ENCODE measurements at places on chromosomes 4 and X.

DNA sequence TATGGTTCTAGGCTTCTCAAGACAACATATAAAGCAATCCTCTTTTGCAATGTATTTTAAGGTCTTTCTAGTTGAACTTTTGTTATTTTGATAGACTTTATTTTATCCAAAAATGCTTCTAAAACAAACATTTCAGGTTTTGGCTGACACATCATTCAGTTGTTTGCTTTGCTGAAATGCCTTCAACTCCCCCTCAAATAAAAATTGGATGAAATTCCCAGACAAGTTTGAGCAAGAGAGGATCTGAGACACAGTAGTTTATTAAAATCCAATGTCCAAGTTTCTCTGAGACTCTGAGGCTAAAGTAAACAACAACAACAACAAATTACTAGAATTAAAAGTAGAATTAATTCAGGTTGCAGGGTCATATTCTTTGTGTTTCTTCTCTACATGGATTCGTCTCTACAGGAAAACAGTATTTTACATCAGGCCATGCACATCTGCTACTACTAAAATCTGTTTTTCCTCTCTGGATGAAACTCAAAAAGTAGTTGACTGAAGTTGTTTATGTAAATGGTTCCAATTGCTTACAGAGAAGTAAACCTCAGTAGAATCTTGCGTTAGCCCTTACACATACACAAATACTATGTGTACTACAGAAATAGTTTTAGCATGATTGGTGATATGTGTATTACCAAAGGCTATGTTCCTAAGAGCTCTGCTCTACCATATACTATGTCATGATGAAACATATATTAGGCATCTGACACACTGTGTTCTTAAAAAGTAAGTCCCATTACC is 64.9 kb downstream of the PRSS12 start:
- no peak for DNase-seq

- no peak for DNase-seq
These were observed 35.3 kb downstream of the DCTD start for GRCh38 chr4:182881914-182882313.

DNA sequence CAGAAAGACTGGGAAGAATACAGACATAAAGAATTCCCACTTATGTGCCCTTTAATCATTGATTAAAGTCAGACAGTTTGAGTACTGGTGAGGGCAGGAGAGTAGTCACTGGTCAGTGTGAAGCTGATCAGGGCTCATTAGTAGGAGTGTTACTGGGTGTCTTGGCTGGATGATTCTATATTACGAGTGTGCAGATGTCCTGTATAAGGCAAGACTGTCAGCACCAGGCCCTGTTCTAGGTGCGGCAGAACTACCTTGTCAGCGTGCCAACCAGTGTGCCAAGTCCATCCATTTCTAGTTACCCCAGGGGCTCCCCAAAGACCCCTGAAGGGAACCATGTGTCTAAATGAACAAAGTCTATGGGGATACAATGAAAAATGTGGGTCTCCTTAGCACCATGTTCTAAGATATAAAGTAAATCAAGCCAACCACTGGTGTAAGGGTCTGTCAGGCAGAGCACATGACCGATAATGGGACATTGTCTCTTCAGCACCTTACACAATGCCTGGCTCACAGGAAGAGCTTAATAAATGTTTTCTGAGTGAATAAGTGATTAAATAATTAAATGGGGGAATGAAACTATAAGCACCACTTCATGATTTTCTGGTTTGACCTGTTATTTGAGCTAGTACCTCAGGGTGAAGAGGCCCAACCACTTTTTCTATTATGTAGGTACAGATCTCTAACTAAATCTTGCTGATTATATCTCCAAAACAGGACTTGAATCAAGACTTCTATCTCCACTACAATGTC is 205.0 kb downstream of the CAMK2D start:
- DNase-seq = no peak

DNA sequence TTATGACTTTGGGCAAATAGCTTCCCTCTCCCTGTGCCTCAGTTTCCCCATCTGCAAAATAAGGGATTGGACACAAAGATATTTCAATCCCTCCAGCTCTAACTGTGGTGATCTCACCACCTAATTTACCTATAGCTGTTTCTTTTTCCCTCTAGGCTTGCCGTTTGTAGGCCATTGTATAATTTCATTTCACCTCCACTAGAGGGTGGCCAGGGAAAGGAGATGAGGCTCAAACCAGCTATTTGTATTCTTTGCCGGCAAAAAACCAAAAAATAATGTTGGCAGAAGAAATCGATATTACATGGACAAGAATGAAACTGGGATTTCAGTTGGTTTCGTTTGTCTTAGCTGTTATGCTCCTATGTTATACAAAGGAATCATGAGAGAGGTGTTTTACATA is 36.1 kb upstream of the DOCK11 start:
- no peak for DNase-seq

GRCh38 chr4:147863111-147863747 is 131.3 kb downstream of the ARHGAP10 start:
- no peak for DNase-seq

DNA sequence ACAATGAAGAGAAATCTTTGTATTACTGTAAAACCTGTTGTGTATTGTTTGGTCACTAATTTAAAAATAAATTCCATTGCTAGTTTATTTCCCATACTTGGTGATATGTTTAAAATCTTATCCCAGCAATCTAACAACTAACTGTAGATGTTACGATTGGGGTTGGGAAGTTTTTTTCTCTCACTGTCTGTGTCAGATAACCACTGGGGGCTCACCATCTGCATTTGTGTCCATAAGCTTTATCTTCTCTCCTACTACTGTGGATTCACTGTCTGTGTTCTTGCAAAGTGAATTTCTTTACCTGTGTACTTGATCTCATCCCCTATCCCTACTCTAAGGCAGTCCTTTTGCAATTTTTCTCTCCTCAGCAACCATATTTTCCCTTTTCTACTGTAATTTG is 81.3 kb downstream of the STIM2 start:
- no peak for DNase-seq

DNA sequence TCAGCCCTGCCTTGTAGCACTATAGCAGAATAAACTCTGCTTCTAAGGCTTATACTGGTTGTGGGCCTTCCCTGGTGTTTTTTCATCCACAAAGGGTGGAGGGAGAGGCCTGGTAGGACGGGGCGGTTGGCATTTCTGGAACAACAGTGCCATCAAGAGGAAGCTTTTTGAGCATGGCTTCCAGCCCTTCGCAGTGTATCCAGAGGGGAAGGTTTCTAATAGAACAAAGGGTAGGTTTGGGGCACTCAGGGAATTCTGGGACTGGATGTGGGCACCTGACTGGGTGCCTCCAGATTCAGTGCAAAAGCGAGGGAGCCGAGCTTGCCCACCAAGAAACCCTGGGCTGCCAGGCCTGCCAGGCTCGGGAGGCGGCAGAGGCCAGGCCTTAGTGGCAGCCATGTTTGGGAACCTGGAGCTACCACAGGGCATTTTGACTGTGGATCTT is 229.6 kb upstream of the AGTR2 start:
- peak; percentile 49 for DNase-seq

Data from CD8-positive, alpha-beta memory T cell (primary cell).